ENCODE measurements at places on chromosomes 12 and 14.
A peak's percentile ranks its signal among the peaks of the same experiment; 100 is the strongest.

- DNase-seq: no peak
These were observed 8.6 kb downstream of the AK7 start for GRCh38 chr14:96400495-96400894.

- DNase-seq: no peak
These were observed 52.1 kb downstream of the KICS2 start for GRCh38 chr12:64170024-64170423.

- no peak for DNase-seq
These were observed 1241.4 kb upstream of the TMEM132C start for GRCh38 chr12:127025545-127025944.

DNA sequence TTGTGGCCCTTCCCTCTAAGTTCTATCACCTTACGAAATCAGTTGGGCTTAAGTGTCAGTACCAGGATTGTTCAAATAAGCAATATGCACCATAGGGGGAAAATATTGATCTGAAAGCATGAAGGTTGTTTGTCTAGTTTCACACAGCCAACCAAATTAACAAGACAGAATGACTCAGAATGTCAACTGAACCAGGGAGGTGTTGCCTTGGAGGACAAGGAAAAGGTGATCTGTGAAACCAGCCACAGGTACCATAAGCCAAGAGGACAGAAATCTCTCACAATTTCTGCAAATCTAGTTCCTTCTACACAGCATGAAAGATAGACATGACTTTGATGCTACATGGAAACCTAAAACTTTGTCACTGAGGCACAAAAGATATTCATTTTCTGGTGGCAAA, 297.9 kb downstream of the BCL11B start:
- no peak for DNase-seq

DNA sequence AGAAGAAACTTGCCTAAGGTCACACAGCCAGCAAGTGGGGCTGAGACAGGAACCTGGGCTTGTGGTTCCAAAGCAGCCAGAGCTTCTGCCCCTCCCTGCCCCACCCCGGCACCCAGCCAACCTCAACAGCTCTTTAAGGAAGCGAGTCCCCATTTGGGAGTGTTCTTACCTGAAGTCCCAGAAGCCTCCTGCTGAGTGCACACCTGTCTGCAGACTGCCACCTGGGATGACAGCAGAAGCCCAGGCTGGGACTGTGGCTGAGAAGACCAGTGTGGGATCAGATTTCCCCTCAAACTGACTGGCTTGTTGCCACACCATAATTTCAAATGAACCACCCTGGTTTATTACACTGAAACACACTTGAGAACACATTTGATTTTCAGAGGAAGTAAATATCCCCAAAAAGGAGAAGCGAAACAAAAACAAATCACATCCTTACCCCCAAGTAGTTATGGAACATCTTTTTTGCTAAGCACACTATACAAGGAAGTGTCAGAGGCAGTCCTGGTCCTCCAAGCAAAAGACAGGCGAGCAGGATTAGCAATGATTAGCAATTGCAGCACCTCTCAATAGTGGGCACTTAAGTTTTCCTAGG, 6.3 kb upstream of the RIN3 start:
- DNase-seq: peak; percentile 38

DNA sequence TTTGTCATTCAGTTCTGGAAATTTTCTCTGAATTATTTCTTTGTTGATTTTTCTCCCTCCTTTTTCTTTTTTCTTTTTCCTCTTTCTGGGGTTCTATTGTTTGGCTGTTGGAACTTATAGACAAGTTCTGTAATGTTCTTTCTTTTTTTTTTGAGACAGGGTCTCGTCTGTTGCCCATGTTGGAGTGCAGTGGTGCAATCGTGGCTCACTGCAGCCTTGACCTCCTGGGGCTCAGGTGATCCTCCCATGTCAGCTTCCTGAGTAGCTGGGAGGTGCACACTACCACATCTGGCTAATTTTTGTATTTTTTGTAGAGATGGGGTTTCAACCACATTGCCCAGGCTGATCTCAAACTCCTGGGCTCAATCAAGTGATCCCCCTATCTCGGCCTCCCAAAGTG, 30.1 kb upstream of the TBC1D30 start:
- no peak for DNase-seq

- no peak for DNase-seq
These were observed 3.6 kb upstream of the GPR132 start for GRCh38 chr14:105068818-105069217.

- DNase-seq: no peak
These were observed 4.8 kb downstream of the TNFAIP2 start for GRCh38 chr14:103127861-103128598.

- DNase-seq: no peak
These were observed at the start of gene INHBE for GRCh38 chr12:57454566-57455373. INHBE (plus strand) TSS chr12:57455307; CDS start chr12:57455537, 230 bp downstream.

DNA sequence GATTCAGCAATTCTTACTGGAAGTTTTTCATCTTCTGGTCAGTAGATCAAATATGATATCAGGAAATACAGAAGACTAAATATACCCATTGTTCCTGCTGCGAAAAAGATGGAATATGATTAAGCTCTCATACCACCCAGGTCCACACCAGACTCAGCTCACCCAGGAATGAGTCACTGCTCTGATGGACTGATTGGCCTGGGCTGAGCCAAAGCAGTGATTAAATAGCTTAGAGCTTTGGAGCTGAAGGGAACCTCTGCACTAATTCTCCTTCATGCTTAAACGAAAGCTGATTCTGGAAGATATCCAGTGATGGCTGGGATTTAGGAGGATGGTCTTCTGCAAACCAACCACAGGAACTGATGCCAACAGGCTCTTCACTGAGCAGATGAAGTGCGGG, 62.0 kb upstream of the SYT1 start:
- DNase-seq: no peak
